ENCODE measurements at places on chromosomes 11 and 22. TPM values are rescaled to one million over a fixed set of nuclear protein-coding genes. Genes with fewer than 3 reads are reported as not detected.
A peak's percentile ranks its signal among the peaks of the same experiment; 100 is the strongest.

GRCh38 chr11:110077831-110078325 lies 15.3 kb upstream of the ZC3H12C start:
- no peaks in the 10 kb centered on the region for H3K4me1 ChIP-seq
- DNase-seq = no peak
- H3K36me3 ChIP-seq = no peaks in the 10 kb centered on the region

DNA sequence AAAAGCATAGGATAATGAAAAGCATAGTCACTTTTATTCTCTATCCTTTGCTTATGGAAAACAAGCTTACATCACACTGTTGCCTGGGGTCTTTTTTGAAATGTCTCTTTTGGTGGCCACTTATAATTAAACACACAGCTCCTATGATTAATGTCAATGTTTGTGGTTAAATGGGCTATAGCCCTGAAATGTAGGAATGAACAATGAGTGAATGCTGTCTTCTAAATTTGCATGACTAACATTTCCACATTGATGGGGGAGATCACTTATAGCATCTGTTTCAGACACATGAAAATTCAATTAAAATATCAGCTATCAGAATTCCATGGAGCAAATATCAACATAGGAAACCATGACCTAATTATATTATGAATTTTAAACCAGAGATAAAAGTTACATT lies 171.4 kb upstream of the FAT3 start:
- H3K4me1 ChIP-seq = no peaks in the 10 kb centered on the region
- DNase-seq = no peak
- no peaks in the 10 kb centered on the region for H3K36me3 ChIP-seq

Gene KCTD14
- 3.6 TPM for total RNA-seq

Gene BTG4
- total RNA-seq = not detected

Gene THY1
- total RNA-seq = 7.2 TPM

DNA sequence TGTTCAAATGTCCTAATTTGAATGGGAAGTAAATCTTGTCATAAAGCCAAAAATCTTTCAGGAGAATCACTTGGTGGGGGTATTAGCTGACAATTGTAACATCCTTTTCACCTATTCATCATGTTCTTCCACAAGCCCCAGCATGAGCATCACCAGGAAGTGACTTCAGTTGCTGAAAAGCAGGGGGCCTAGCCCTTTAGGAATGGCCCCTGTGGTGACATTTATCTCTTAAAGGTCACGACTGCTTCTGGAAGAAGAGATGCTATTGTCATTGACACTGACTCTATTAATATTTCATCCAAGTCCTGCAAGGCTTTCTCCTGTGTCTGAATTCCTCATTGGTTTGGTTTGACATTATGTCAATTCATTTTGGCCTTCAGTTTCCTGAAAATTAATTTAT lies 92.6 kb downstream of the OR5AK2 start:
- no peaks in the 10 kb centered on the region for H3K4me1 ChIP-seq
- no peaks in the 10 kb centered on the region for H3K36me3 ChIP-seq
- no peaks in the 10 kb centered on the region for H3K27me3 ChIP-seq
- H3K27ac ChIP-seq = no peak overlapping the region
- no peak overlapping the region for H3K4me3 ChIP-seq

DNA sequence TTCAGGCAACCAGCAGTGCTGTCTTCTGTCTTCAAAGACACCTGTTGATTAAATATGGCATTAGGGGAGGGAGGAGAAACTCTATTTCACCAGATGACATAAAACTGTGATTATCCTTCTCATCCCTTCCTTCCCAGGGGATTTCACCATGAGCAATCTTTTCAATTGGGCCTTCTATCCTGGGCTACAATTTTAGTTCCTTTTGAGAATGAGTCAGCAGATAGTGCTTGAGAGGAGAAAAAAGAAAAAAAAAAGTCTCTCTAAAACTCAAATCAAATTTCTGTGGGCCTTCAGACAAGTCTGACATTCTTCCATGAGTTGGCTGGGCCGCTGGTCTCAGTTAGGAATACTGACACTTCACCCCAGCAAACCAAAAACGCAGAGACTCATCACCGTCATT lies 7.2 kb downstream of the FLI1 start:
- H3K4me1 ChIP-seq = peaks cover 42% of the 10 kb centered on the region
- no peaks in the 10 kb centered on the region for H3K36me3 ChIP-seq
- peak; percentile 40 for DNase-seq
- H3K4me3 ChIP-seq = no peak overlapping the region
- no peak overlapping the region for H3K27ac ChIP-seq
- no peaks in the 10 kb centered on the region for H3K27me3 ChIP-seq

DNA sequence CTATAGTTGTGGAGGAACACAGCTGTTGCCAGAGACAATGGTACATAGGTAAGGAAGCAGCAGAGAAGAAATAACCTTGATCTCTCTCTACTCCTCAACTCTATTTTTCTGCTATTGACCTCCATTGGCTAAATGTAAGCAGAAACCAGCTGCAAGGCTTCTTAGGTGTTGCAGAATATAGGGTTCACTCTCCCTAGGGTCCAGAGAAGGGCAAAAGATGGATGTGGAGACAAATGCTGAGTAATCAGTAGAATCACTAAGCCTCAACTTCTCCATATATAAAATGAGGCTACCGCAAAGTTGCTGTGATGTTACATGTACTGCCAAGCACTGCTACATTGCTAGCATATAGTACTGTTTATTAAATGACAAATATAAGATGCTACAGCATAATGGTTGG lies 120.6 kb downstream of the PDE3B start:
- DNase-seq = no peak
- no peak overlapping the region for H3K4me3 ChIP-seq
- H3K27me3 ChIP-seq = no peaks in the 10 kb centered on the region
- no peak overlapping the region for H3K27ac ChIP-seq

GRCh38 chr22:31036671-31037550 lies 44.2 kb upstream of the SMTN start:
- peaks cover 15% of the 10 kb centered on the region for H3K4me1 ChIP-seq
- no peak overlapping the region for H3K4me3 ChIP-seq
- H3K36me3 ChIP-seq = no peaks in the 10 kb centered on the region
- H3K27ac ChIP-seq = peak overlapping the region; percentile 51
- H3K27me3 ChIP-seq = no peaks in the 10 kb centered on the region

Gene RAC2
- total RNA-seq = 2.9 TPM

Gene NAALADL1
- 18.9 TPM for total RNA-seq

DNA sequence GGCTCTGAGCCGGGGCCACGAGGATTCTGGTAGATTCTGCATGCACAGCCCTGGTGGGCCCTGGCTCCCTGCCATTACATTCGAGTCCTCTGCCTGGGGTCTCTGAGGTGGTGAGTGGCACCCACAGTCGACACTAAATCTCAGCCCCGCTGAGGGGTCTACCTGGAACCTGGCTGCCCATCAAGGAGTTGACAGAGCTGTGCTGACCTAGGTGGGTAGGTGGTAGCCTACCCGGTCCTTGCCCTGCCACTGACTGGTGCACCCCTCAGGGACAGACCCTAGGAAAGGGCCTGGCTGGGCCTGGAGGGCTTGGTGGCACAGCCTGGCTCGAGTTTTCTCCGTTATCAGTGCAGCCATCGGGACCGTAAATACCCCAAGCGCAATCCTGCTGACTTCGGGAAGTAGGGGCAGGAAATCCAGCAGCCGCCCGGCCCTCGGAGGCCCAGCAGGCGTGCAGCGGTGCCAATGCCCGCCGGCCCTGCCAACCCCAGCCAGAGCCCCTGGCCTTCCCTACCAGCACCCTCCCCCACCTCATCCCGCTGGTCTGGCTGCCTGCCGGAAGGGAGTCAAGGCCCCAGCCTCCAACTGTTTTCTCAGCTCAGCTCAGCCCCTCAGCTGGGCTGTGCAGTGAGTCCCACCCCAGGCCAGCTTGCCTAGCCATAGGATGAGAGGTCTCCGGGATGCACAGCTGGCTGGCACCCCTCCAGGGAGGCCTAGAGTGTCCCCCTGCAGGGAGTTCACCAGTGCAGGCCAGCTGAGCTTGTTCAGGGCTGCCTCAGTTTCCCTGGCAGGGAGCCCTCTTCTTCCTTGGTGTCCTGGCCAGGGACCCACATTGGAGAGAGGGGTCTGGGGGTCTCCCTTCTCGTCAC lies 80.4 kb upstream of the KCNQ1OT1 start:
- DNase-seq = peak; percentile 50
- H3K36me3 ChIP-seq = no peaks in the 10 kb centered on the region
- H3K4me3 ChIP-seq = no peak overlapping the region

Gene MAJIN
- not detected for total RNA-seq

DNA sequence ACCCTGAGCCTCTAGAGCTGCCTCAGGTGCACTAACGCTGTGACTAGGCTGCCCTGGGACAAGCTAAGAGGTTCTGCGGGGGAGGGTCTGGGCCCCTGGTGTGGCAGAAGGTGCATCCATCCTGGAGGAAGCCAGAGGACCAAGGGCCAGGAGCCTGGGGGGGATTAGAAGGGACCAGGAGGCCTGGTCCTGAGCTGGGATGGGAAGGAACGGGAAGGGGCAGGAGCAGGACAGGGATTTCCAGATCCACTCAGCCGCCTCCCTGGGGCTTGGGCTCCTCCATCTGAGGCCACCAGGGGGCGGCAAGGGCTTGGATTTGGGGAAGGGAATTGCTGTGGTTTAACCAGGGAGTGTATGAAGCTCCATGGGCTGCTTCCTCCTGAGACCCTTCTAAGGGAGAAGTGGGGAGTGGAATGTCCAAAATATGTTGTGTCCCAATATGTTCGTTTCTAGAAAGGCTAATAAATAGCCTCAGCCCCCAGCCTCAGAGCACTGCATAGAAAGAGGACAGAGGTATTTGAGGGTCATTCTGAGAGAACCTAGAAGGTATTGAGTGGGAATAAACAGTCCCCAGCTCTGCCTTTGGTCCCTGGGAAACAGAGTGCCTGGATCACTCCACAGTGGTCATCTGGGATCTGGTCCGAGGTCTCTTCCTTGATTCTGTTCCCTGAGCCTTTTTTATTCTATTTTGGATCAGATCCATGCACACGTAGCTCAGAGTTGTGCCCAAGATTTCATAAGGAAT lies 17.4 kb upstream of the PRAME start:
- H3K27me3 ChIP-seq = no peaks in the 10 kb centered on the region
- no peak overlapping the region for H3K4me3 ChIP-seq
- H3K4me1 ChIP-seq = no peaks in the 10 kb centered on the region
- H3K27ac ChIP-seq = no peak overlapping the region

Gene CBLIF
- not detected for total RNA-seq

DNA sequence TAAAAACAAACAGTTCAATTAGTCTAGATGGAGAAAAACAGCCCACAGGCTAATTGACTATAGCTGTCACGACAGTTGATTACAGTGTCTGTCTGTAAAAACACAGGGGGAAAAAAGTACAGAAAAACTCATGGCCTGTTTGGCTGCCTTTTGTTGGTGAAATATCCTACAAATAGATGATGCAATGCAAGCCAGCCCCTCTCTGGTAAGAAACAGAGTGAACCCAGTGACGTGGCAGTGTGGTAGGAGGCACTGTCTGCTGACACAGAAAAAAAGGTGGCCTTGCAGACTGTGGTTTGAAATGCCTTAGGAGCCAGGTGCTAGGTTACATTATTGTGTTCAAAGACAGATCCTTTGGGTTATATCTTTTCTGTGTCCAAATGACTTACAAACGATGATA lies 431.4 kb upstream of the CCDC90B start:
- H3K4me1 ChIP-seq = no peaks in the 10 kb centered on the region
- no peak overlapping the region for H3K4me3 ChIP-seq
- H3K36me3 ChIP-seq = no peaks in the 10 kb centered on the region
- DNase-seq = no peak
- H3K27me3 ChIP-seq = no peaks in the 10 kb centered on the region
- no peak overlapping the region for H3K27ac ChIP-seq

DNA sequence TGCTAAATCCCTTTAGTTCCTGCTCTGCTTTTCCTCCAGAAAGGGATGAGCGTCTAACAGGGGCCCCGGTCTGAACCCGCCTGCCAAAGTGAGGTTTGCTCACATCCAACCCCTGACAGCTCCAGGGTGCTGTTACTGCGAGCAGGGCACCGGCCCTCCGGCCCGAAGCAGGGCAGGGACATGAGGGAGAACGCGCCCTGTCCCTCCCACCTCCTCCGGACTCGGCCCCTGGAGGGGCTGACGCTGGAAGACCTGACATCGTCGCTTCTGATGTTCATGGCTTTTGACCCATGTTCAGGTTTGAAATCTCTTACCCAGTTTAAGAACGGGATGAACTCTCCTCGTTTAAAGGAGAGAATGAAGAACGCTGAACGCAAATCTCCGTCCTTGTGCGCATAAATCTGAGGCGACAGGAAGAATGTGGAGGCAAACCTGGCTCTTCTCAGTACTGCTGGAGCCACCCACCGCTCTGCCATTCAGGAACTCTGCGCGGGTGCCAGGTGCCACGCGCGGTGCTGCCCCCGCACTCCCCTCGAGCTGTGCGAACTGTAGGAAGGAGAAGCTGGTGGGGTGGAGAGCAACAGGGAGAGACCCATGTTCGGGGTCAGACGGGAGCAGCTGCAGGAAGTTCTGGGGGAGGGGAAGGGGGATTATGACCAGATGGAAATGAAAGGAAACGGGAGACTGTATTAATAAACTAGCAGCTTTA lies 826 bp upstream of the EEF1G start:
- no peak for DNase-seq
- H3K36me3 ChIP-seq = peaks cover 50% of the 10 kb centered on the region
- peak overlapping the region; percentile 96 for H3K27ac ChIP-seq
- peak overlapping the region; percentile 85 for H3K4me3 ChIP-seq
- no peaks in the 10 kb centered on the region for H3K4me1 ChIP-seq

DNA sequence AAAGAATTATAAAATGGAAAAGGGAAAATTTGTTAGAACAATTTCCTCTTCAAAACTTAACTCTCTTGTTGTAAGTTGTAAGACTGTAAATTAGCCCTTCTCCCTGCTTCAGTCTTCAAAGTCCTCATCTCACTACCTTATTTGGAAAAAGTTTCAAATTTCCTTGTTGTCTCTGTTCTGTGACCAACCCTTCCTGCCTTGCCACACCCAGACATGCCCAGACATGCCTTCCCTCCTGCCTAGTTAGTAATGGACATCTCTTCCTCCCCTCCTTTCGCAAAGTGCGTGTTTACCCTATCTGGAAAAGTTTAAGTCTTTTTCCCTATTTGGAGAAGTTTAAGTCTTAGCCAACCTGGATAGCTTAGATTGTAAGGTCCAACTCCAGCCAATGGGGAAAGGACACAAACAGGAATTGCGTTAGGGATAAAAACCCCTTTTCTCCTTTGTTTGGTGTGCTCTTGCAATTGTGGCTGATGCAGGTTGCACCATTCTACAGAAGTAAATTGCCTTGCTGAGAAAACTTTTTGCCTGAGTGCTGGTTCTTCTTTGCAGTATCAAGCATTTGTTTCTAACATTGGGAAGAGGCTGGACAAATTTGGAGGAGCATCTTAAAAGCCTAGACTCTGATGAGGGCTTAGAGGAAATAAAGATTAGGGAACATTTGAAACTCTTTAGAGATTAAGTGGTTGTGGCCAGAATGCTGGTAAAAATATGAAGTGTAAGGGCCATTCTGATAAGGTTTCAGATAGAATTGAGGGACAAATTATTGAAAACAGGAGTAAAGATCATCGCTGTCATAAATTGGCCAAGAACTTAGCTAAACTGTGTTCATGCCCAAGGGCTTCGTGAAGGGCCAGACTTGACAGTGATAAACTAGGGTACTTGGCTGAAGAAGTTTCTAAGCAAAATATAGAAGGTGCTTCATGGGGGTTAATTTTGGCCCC lies 15.4 kb downstream of the OR52K2 start:
- H3K27me3 ChIP-seq = no peaks in the 10 kb centered on the region
- H3K36me3 ChIP-seq = no peaks in the 10 kb centered on the region
- no peak overlapping the region for H3K27ac ChIP-seq
- no peaks in the 10 kb centered on the region for H3K4me1 ChIP-seq

Data from right atrium auricular region (tissue), 2 donors.